Activated CD8-positive, alpha-beta memory T cell treated with anti-CD3 and anti-CD28 coated beads, Interleukin-2, amount 10 ng/mL, durations not matched to agents 7 days and 5 days (primary cell): ENCODE measurements at places on chromosomes 6 and 20. TPM values are rescaled to one million over a fixed set of nuclear protein-coding genes. Genes with fewer than 3 reads are reported as not detected.
A peak's percentile ranks its signal among the peaks of the same experiment; 100 is the strongest.

- no peak for DNase-seq
Measured at GRCh38 chr6:4892785-4893485, 110.9 kb downstream of the RPP40 start.

DNA sequence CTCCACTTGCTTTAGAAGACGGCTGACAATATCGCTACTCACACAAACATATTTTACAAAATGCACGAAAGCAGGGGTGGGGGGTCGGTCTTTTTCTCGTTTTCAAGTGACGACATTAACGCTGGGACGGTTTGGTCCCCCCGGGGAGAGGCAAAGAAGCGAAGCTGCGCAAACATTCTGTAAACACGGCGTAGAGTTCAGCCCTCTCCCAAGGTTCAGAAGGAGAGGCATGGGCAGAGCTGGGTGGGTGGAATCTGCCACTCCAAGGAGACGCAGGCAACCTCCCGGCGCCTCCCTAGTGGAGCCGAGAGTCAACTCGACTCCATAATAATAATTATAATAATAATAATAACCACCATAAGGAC, 2.4 kb downstream of the NKX2-2 start:
- DNase-seq: peak; percentile 28

DNA sequence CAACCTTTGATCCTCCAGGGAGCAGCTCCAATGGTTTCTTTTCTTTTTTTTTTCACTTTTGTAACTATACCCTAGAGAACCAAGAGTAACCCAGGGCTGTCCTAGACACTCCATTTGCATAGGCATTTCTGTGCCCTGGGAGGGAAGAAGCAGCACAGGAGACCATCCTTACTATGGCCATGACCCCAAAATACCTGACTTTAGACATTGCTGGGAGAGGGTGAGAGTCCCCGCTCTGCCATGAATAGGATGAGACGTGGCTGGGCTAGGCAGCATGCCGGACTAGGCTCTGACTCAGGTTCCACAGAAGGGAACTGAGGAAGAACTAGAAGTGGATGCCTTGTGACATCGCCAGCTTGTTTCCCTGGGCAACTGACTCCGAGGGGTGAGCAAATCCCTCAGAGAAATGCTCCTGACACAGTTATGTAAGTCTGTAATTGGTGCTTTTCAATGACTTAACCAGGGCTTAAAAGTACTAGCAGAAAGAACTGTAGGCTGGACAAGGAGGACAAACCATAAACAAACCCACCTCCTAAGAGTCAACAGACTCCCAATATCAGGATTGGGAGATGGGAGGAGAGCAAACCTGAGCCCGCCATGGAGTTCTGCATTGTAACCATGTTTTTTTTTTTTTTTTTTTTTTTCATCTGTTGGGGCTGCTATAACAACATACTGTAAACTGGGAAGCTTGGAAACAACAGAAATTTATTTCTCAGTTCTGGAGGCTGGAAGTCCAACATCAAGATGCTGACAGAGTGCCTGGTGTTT, 910 bp upstream of the ADTRP start:
- DNase-seq: no peak

DNA sequence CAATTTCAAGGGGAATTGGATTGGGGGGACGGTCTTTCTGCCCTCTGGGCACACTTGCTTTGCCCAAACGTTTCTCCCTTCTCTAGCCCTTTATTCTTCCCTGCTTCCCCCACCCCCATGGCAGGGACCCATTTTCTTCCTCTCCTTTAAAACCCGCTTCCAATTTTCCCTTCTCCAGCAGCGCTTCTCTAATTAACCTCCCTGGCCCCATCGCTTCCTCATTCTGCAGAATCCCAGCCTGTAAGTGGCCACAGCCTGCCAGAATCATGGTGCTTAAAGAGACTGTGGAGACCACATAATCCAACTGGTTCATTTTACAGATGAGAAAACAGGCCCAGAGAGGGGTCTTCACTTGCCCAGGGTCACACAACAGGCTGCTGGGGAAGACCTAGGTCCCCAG, 61.4 kb downstream of the CPNE5 start:
- no peak for DNase-seq

DNA sequence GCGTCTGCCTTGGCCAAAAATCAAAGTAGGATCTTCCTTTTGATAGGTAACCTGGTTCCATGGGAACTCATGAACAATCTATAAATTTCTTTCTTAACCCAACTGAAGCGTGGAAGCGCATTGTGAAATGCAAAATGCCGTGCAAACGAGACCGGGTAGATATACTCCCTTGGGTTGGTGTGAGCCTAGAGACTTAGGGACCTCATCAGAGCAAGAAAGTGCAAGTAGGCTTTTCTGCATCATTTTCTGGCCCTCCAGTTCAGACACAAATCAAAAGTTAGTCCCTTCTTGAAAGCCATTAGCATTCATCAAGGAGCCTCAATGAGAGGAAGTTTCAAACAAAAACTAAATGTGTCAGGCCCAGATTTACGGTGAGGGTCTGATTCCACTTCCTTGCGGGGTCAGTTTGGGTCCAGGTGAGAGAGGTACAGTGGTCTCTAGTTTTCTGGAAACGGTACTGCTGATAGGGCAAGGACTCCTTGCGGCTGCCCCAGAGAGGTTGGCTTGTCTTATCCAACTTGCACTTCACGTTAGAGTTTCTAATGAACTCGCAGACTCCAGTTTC, 5.3 kb upstream of the ZNF184 start:
- no peak for DNase-seq

GRCh38 chr6:110778333-110778732, 36.9 kb downstream of the CDK19 start:
- no peak for DNase-seq

GRCh38 chr6:106572875-106573585, 56.3 kb downstream of the RTN4IP1 start:
- DNase-seq: no peak

DNA sequence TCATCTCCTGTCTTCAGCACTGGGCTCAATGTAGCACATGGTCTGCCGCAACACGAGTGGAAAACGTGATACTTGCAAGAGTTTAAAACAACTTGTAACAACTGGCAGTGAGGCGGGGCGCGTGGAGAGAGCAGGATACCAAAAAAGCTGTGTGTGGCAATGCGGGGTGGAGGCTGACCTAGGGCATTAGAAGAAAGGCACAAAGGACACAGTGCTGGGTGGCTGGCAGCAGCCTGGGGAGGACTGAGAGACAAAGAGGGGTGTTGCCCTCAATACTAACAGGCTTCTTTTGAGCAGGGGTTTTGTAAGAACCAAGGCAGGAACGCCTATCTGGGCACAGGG, 1.5 kb upstream of the GFOD1 start:
- no peak for DNase-seq

GRCh38 chr6:143612186-143612585, 65.6 kb upstream of the PHACTR2 start:
- no peak for DNase-seq

DNA sequence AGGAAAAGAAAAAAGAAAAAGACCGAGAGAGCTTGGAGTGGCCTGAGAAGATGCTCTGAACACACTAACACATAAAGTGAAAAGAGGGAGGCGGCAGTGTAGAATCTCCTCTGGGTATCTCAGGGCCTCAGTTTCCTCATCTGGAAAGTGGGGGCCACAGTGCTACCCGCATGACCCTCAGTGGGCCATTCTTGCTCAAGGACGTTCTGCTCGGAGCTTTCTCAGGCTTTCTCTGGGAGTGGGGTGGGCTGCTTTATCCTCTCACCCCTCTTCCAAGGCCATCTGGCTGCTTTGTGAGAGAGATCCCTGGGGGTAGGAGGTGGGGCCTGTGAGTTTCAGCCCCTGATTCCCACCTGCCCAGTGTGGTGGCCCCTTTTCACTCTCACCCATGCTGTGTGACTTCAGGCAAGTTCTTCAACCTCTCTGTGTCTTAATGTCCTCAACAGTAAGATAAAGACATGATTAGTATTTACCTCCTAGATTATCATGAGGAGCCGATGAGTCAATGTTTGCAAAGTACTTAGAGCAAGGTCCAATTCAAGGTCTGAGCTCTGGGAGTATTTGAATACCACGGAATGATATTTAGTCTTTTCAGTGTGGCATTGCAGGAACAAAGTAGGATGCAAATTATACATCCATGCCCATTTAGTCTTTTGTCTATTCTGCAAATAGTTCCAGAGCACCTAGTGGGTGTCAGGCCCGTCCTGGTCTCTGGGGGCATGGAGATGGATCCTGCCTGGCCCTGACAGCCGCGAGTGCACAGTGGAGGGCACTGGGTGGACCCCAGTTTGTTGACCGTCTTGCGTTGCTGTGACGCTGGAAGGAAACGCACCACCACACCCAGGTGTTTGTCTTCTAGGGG, 34.3 kb downstream of the SRC start:
- DNase-seq: no peak

TAGAP gene
- total RNA-seq: 53.0 TPM

MMP24OS gene
- total RNA-seq: 28.4 TPM

EDN3 gene
- not detected for total RNA-seq

MAS1 gene
- not detected for total RNA-seq
